ENCODE measurements at places on chromosomes 16 and 17.

- no peak for DNase-seq
Measured at GRCh38 chr17:3697103-3697476, 1.1 kb upstream of the P2RX5 start.

DNA sequence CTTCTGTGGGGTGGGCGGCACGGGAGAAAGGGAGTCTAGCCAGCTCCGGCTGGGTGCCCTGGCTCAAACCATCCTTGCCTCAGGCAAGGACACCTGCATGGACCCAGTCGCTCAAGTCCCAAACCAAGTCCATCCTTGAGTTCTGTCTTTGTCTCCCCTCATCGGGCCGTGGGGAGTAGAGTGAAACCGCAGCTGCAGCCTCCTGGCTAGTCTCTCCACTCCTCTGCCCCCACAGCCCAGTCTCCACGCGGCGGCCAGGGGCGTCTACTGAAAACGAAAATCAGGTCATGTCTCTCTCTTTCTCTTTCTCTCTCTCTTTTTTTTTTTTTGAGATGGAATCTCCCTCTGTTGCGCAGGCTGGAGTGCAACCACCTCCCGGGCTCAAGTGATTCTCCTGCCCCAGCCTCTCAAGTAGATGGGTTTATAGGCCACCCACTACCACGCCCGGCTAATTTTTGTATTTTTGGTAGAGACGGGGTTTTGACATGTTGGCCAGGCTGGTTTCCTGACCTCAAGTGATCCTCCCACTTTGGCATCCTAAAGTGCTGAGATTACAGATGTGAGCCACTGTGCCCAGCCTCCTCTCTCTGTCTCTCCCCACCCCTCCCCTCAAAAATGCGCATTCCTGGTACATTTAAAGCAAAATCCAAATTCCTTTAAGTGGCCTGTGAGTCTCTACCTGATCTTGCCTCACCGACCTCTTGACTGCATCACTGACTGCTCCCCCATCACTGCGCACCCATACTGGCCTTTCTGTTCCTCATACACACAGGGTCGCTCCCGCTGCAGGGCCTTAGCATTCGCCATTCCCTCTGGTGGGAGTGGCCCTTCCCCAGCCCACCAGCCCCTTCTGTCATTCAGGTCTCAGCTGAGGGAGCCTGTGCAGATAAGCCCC lies 17.7 kb upstream of the RMI2 start:
- no peak for DNase-seq

- peak; percentile 56 for DNase-seq
Measured at GRCh38 chr16:28192806-28193529, 18.8 kb downstream of the XPO6 start.

DNA sequence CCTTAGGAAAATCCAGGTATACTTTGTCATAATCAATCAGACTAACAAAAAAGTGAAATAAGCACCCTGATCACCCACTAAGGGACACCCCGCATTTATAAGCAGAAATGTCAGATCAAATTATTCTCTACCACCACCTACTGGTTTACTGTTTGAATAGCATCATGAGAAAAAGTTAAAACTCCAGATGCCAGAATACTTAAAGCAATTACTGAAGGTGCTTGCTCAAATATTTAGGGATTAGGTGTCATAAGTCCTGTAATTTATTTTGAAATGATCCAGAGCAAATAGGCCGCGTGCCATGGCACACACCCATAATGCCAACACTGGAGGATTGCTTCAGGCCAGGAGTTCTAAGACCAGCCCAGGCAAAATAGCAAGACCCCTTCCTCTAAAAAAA lies 2.3 kb downstream of the TOP2A start:
- no peak for DNase-seq

DNA sequence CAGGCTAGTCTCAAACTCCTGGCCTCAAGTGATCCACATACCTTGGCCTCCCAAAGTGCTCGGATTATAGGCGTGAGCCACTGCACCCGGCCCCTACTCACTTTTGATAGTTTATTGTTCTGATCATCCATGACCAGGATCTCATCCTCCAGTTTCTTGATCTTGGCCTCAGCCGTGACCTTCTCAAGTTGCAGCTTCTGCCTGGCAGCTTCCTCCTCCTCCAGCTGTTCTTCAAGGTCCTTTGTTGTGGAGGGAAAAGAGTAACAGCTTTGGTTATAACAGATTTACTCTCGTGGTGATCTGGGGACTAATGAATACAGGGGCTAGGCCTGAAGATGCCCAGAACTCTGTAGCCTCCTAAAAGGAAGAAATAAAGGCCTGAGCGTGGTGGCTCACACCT lies 89.9 kb downstream of the NDE1 start:
- DNase-seq, result no peak

GRCh38 chr16:81873843-81874752 lies 95.0 kb downstream of the PLCG2 start:
- peak; percentile 25 for DNase-seq

GRCh38 chr17:19273731-19274130 lies 36.6 kb downstream of the EPN2 start:
- DNase-seq, result no peak

DNA sequence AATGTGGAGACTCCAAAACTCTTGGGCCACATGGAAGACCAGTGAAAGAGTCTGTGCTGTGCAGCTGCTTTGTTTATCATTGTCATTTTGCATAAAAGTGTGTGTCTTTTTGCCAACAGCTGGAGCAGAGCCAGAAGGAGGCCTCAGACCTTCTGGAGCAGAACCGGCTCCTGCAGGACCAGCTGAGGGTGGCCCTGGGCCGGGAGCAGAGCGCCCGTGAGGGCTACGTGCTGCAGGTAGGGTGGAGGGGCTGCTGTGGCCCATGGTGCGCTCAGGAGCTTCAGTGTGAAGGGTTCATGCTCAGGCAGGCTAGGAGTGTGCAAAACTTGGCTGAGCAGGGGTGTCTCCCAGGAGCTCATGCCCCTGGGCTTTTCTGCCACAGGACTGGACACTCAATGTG lies 45.0 kb downstream of the PLD6 start:
- DNase-seq, result no peak

DNA sequence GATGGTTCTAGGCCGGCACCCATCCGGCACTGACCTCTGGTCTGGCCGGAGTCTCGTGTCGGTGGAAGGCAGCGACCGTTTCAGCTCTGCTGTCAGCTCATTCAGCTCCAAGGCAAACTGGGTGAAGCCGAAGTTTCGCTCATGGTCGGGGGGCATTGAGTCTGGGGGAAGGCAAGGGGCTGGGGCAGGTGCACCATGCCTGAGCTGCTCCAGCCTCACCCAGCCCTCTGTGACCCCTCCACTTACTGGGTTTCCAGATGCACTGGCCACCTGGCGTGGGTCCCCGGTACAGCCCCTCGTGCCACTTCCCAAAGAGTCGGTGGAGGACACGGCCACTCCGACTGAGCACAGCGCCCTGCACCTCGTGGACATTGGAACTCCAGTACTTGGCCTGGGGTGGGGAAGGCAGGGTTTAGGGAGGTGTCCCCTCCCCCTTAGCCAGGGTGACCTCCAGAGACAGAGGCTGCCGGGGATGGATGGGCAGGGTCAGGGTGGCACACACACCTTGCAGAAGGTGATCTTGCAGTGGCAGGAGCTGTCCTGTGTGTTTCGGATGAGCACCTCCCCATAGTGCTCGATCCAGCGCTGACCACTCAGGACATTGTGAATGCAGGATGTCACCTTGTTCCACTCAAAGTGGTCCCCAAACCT lies 12.6 kb downstream of the OSBPL7 start:
- DNase-seq, result no peak

- DNase-seq, result no peak
Measured at GRCh38 chr17:65332375-65332774, 195.2 kb downstream of the RGS9 start.

DNA sequence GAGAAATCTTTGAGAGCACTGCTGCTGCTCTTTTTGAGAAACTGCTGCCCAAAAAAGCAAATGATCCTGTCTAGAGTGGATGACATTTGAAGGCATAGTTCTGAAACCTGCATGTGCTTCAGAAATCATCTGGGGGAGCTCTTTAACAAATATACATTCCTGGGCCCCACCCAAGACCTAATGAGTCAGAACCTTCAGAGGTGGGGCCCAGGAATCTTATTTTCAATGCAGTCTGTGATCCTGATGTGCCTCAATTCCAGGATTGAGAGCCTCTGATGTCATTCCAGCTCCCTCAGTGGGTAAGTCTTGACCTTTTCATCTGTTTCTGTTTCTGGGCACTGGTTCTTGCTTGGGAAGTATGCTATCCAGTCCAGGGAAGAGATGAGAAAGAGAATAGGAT lies 42.3 kb downstream of the HNF1B start:
- DNase-seq, result no peak

- no peak for DNase-seq
Measured at GRCh38 chr17:50186661-50187393, 14.6 kb downstream of the COL1A1 start.

DNA sequence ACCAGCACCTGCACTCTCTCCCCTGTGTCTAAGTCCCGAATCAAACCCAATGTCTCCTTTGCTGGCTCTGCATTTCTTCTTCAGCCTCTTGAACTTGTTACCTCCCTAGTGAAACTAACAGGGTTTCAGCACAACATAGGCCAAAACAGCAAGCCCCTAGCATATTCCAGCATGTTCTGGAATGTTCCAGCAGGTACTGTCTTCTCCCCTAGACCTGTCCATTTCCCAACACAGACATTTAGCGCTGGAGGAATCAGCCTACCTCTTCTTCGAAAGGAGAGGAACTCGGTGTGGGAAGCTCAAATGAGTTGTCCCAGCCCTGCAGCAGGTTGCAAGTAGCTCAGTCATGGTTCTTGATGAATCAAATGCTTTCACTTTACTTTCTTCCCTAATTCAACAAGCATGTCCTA lies 47.1 kb downstream of the LITAF start:
- DNase-seq, result no peak

- no peak for DNase-seq
Measured at GRCh38 chr16:60641067-60641665, 1395.1 kb downstream of the CDH8 start.

- DNase-seq, result no peak
Measured at GRCh38 chr17:17713839-17714238, 32.6 kb downstream of the RAI1 start.

- no peak for DNase-seq
Measured at GRCh38 chr17:33198954-33199353, 94.1 kb downstream of the ASIC2 start.

DNA sequence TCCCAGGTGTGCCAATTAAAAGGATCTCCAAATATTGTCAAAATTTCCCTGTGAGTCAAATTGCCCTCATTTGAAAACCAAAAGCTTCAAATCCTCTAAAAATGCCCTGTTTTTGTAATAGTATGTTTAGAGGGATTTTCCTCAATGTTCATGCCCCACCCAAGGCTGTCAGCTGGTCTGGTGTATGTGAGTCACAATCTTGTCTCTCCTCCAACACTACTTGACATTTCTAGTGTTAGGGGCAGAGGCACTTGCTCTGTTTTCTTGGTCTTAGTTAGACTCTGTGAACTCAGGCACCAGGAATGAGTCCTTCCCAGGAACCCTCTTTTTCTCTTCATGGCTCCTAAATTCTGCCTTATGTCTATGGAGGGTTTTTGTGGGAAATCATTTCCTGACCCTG lies 634.8 kb downstream of the KCNJ2 start:
- DNase-seq, result no peak

- DNase-seq, result no peak
Measured at GRCh38 chr17:6713130-6713917, at the start of gene SLC13A5. Gene SLC13A5, minus strand, starts transcription at chr17:6713369. Its CDS starts 36 bp downstream, at chr17:6713333.

DNA sequence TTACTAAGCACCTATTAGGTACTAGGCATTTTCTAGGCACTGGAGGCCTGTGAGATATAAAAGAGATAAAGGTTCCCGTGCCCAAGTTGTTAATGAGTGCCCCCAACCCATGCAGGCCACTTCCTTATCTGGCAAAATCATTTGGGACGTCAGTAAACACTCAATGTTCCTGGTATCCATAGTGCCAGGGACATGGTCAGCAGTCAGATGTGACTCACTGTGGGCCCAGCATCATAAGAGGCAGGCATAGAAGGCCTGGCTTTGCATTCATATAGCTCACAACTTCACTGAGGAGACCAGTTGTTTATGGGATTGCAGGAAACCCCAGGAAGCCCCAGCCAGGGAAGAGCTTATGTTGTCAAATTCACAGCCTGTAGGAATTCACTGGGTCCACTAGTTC lies 81.1 kb downstream of the MRC2 start:
- no peak for DNase-seq

GRCh38 chr16:24609740-24610415 lies 70.5 kb downstream of the RBBP6 start:
- DNase-seq, result peak; percentile 26

DNA sequence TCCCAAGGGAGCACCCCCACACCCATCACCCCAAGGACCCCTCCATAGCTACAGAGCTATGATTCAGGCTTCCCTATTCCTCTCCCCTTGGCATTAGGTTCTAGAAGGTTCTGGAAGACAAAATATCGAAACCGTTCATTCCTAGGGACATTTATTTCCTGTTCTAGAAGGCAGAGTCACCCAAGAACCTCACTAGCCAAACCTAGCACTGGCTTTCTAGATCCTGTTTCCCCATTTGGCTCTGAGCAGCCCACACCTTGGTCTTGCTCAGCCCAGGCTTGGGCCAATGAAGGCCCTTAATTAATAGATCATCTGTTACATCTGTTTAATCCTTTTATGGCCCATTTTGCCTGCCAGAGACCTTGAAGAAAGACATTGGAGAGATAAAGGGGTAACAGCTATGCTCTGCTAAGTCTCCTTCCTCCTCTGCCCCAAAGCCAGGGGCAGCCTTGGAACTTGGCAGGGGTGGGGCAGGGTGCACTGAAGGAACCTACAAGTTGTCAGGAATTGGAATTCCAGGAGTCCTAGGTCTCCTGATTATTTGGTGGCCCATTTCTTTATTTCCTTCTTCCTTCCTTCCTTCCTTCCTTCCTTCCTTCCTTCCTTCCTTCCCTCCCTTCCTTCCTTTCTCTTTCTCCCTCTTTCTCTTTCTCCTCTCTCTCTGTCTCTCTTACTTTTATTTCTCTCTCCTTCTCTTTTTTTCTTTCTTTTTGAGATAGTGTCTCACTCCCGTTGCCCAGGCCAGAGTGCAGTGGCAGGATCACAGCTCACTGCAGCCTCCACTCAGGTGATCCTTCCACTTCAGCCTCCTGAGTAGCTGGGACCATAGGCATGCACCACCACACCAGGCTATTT lies 8.7 kb upstream of the FZD2 start:
- DNase-seq, result no peak

- no peak for DNase-seq
Measured at GRCh38 chr16:50956637-50957036, 194.4 kb downstream of the SALL1 start.

GRCh38 chr16:2779978-2780898 lies 3.2 kb upstream of the ELOB start:
- no peak for DNase-seq

GRCh38 chr17:36002631-36003030 lies 1.3 kb upstream of the CCL15 start:
- DNase-seq, result no peak

GRCh38 chr17:69962436-69962995 lies 112.5 kb upstream of the KCNJ16 start:
- no peak for DNase-seq

- DNase-seq, result no peak
Measured at GRCh38 chr17:19656851-19657581, 8.5 kb downstream of the ALDH3A2 start.

GRCh38 chr17:17063546-17064122 lies 21.4 kb downstream of the MPRIP start:
- DNase-seq, result no peak

DNA sequence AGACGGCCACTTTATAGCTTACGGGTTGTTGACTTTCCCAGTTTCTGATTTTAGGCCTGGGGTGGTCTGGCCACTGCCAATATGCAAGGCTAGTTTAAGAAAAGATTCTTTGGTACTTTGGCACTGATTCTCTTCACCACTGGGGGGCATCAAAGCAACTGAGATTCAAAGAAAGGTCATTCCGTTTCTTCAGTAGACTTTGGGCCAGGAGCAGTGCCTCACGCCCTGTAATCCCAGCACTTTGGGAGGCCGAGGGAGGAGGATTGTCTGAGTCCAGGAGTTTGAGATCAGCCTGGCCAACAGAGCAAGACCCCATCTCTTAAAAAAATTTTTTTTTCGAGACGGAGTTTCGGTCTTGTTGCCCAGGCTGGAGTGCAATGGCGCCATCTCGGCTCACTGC lies 53.0 kb downstream of the RPA1 start:
- no peak for DNase-seq
